ENCODE measurements at places on chromosomes 2 and 18.

GRCh38 chr2:215277944-215278343 is 33.9 kb upstream of the ATIC start:
- ATAC-seq, result no peak

GRCh38 chr2:73850009-73850408 is 21.2 kb downstream of the STAMBP start:
- no peak for ATAC-seq

- no peak for ATAC-seq
These were observed 2.2 kb upstream of the IL1R1 start for GRCh38 chr2:102140377-102140776.

GRCh38 chr2:133362061-133362476 is 206.2 kb downstream of the NCKAP5 start:
- peak; percentile 62 for ATAC-seq

DNA sequence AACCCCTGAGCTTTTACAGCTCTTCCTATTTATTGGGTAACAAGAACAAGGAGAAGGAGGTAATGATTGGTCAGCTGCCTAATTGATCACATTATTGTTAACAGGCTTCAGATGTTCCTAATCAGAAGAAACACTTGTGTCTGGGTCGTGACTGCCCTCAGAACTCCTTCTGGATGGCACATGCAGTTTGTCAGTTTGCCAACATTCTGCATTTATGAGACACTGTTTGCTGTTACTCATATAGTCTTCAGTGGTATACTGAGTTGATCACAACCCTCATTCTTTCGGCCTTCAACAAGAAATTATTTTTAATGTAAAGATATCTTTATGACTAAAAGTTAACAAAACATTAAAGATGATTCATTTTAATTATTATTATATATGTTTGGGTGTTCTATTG is 95.7 kb upstream of the DOCK10 start:
- ATAC-seq, result no peak

- ATAC-seq, result no peak
These were observed 15.0 kb upstream of the ACVR1 start for GRCh38 chr2:157890969-157891642.

GRCh38 chr2:109558076-109558882 is 55.5 kb downstream of the SEPTIN10 start:
- peak; percentile 93 for ATAC-seq

DNA sequence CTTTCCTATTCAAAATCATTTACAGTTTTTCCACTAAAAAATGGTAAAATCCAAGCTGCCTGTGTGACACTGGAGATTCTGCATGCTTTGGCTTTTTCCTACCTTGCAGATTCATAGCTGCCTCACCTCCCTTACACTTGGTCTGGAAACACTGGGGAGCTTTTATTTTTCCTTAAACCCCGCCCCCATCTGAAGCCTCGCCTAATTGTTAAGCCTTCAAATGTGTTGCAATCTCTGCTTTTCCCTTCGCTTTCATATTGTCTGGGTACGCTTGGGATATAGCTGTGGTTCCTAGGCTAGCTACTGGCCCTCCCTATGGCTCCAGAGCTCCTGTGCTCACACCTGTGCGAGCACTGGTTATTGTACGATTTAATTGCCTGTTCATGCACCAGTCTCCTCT is 942.4 kb upstream of the GYPC start:
- no peak for ATAC-seq

- ATAC-seq, result no peak
These were observed 35.2 kb downstream of the FOSL2 start for GRCh38 chr2:28427741-28428415.

GRCh38 chr2:145220496-145220895 is 700.6 kb upstream of the ZEB2 start:
- ATAC-seq, result no peak

- ATAC-seq, result no peak
These were observed 91.6 kb downstream of the INO80D start for GRCh38 chr2:205994344-205994743.

DNA sequence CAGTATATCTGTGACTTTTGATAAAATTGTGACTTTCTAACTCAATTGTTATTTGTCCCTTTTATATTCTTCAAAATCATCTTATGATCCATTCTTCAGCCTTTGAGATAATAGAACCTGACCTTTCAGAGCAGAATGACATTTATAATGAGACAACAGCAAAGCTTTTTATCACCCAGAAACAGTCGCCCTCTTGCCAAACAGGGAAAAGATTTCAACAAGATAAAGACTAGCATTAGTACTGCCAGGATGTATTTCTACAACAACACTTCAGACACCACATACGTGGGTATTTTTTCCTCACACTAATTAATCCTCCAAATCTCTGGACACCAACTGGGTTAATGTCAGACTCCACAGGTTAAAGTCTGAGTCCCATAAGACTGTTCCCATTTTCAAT is 249.0 kb downstream of the ZNF804A start:
- ATAC-seq, result no peak

Data from esophagus mucosa (tissue), 1 donor.